Osteocyte (in vitro differentiated cells): ENCODE measurements at places on chromosomes 12 and 14. TPM values are rescaled to one million over a fixed set of nuclear protein-coding genes. Genes with fewer than 3 reads are reported as not detected.

Gene COPS7A
- total RNA-seq: 61.4 and 73.0 TPM in 2 replicates

Gene ETFBKMT
- total RNA-seq: 3.7 and 4.7 TPM in 2 replicates

Gene BCL2L2
- 21.6 and 27.9 TPM in 2 replicates for total RNA-seq

Gene IFNG-AS1
- not detected in 2 replicates for total RNA-seq

Gene TSPAN8
- total RNA-seq: 0.38 TPM in 1 of 2 replicates, not detected in the other

Gene SLC38A4
- total RNA-seq: 11.4 TPM in 2 replicates

Gene GLT8D2
- total RNA-seq: 45.4 and 64.7 TPM in 2 replicates
